Activated CD8-positive, alpha-beta memory T cell treated with anti-CD3 and anti-CD28 coated beads for 1 hour (primary cell): ENCODE measurements at places on chromosomes 3 and 15.

DNA sequence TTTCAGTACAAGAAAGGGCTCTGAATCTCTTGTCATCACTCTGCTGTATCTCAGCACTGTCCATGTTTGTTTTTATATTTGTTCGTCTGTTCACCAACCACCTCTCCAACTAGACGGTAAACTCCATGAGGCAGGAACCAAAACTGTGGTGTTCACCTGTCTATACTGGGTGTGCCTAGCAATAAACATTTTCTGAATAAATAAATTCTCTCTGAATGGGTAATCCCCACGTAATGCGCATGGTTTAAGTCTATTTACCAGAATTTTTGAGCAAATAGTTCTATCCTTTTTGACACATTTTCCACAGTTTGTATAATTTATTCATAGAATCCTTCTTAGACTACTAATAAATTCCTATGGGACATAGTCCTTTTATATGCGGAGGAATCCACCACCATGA is 400.6 kb upstream of the CFAP20DC start:
- DNase-seq = no peak

DNA sequence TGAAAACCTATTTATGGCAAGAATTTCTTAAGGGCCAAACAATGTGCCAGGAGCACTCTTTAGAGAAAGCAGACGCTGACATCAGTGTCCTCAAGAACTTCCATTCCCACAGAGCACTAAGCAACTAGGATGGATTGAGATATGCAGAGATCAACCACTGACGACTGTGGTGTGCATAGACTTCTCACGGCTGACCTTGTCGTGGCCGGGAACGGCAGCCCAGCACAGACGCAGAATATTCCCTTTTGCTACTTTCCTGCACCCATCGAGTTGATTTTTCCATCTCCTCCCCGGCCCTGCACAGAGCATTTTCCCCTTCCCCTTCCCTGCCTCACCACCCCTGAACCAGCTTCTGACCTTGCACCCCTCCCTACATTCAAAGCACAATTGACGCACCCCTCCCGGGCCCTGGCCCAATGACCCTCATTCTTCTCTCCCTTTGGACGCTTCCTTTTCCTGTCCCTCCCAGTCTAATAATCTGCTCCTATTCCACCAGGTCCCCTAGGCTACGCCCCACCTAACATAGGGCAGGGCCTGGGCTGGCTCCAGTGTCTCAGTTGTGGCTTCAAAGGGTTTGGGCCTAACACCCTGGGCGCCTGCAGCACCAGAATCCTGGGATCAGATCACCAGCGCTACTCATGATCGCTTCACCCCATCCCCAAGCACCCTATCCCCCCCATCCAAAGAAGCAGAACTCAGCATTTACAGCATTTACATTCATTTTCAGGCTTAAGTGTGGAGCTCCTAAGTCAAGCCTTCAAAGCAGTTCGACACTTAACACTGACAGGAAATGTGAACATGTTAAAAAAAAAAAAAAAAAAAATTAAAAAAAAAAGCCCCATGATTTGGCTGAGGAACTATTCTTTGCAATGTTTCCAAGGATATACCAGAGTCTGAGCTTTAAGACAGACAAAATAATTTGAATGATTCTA is 151.2 kb downstream of the FOXP1 start:
- no peak for DNase-seq

DNA sequence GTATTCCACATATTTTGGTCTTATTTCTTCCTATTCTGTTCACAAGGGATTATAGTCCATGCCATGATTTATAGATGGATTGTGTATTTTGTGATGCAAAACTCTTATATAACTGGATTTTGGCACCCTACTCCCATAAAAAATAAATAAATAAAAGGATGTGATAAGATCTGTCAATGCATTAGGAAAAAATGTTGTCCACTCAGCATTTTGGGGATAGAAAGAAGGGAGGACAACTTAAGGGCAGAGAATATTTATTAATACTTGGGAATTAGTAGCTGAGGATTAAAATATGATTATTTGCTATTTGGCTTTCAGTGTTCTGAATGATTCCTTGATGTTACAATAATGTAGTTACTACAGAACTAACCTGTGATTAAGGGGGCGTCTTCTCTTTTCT is 682.6 kb downstream of the ZBBX start:
- DNase-seq = no peak

DNA sequence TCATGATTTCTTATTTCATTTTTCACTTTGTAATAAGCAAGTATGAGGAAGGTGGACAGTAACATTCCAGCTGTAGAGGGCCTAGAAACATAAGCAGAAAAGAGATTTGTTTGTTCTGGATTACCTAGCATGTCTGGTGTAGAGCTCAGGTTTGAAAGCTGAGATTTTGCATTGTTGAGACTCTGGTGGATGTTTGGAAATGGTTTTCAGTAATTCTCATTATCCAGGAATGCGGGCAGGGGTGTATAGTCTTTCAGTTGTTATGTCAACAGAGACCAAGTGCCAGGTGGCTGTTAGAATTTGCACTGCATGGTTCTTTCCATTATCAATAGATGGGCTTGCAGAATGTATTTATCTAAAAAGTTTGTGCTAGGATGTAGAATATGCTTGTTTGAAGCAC is 10.9 kb downstream of the GPD1L start:
- DNase-seq = no peak

GRCh38 chr3:81468391-81468790 is 293.1 kb downstream of the GBE1 start:
- DNase-seq = no peak

DNA sequence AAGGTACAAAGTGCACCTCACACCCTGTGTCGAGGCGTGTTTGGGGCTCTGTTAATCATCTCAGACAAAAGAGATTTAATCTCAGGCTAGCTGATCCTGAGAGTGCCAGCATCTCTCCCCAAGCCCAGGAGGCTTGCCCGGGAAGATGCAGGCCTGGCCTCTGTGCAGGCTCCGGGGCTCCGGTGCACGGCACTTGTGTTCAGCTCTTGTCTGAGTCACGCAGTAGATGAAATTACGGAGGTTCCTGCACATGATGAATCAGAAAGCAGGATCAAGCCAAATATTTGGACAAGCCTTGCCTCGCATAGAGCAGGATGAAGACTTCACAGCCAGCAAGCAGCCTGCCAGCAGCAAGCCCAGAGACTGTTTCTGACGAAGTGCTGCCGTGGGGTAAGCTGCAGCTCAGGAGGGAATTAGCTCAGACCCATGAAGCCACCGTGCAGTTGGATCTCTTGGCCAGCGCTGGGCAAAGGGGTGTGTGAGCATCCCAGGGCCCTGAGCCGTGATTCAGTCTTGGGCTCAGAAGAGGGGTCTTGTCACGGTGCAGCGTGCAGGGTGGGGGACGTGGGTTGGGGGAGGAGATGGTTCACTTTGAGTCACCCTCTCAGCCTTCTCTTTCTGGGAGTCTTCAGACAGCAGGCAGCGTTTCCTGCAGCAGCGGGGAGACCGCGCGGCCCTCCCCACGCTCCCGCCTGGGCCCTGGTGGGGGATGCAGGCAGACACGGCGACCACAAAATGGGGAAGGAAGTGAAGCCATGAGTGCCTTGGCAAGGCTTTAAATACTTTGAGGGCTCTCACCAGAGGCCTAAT is 89.2 kb upstream of the MEF2A start:
- DNase-seq = no peak

GRCh38 chr3:136858381-136858780 is 3.6 kb upstream of the NCK1 start:
- DNase-seq = no peak

DNA sequence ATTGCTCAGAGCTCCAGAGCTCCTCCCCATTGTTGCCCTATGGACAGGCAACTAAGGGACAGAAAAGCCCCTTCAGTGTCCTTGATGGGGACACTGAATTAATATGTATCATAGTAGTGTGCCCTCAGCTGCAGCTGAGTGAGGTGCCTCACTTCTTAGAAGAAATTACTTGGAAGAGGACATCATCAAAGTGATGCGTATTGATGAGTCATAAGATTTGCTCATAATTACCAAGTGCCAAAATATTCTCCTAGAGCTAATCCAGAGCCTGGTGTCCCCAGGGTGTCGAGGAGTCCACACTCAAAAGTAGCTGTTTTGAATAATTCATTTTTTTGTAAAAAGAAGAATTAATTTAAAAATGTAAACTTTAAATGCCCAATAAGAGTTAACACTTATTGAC is 200.7 kb upstream of the SEMA6D start:
- no peak for DNase-seq

GRCh38 chr3:11136830-11137626 is 17.3 kb upstream of the HRH1 start:
- no peak for DNase-seq

- no peak for DNase-seq
These were observed 1.7 kb downstream of the SCN11A start for GRCh38 chr3:39050029-39050428.

DNA sequence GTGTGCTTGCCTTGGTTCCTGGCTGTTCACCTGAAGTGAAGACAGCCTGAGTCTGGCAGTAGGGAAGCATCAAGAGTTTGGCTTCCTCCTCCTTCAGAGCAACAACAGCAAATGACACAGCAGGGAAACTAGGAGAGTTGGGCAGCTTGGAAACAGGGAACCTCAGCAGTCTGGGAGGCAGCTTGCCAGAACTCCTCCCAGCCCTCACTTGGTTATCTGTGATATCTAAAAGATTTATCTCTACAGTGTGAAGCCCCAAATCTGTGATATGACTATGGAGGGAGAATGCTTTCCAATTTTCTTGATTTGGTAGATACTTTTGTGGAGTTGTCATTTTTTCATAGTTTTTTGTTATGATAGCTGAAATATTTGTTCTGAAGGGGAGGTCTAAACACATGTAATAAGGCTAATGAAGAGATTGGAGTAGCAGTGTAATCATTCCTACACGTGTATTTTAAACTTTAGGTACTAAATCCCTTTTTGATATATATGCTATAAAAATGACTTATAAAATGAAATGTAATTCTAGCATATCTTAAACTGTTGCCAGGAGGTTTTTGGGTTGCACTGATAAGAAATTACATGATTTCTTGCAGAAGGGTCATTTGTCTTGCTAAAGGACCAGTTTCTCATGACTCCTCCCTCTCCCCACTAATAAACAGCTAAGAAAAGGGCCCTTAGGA is 20.8 kb downstream of the UBE2E1 start:
- DNase-seq = no peak

DNA sequence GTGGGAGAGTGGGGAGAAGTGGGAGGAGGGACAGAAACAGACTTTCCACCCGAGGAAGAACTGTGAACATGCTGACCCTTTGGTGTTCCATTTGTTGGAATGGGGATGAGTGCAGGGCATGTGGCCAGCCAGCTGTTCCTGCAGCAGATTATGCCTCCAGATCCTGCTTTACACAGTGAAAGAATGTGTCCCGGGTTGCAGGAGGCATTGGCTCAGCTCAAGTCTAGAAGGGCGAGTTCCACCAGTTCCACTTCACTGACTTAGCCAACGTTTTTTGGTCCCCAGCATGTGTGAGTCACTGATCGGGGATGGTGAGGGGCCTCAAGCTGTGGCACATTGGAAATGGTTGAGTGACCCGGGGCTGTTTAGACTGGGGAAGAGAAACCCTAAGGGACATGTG is 307.0 kb upstream of the ROPN1 start:
- no peak for DNase-seq

GRCh38 chr3:61563313-61564271 is 2.2 kb downstream of the PTPRG start:
- no peak for DNase-seq

GRCh38 chr3:72312339-72312738 is 527.4 kb upstream of the PROK2 start:
- no peak for DNase-seq

DNA sequence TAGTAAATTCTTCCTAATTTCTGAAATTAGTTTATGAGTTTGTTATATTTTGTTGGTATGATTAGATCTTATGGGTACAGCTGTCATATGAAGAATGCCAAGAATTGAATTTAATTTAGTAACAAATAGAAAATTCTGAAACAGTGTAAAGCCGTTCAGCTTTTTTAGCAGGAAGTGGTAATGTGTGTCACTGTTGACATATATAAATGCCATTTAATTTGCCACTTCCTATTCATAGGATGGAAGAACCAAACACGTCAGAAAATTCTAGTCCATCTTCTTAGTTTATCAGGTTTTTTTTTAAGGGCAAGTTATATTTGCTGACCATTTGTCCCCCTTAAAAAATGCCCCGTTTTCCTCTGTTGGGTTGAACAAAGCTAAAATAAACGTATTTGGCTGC is 43.0 kb downstream of the RAB8B start:
- DNase-seq = no peak

DNA sequence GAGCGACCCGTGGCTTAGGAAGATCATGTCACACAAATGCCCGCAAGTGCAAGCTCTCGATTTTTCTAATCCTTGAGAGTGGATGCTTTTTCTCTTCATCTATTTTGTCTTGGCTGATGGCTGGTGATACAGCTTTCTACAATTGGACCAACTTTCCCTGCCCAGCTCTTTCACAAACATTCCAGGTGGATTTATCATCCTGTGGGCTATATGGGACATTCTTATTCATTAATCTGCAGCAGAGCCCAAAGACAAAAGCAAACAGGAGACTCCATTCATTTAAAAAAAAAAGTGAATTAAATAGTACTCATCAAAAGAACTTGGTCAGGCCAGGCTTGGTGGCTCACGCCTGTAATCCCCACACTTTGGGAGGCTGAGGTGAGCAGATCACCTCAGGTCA is 14.2 kb upstream of the TSEN2 start:
- DNase-seq = no peak

- no peak for DNase-seq
These were observed 363.8 kb upstream of the NAALADL2 start for GRCh38 chr3:174495311-174495710.

- DNase-seq = no peak
These were observed 6.8 kb downstream of the CYP8B1 start for GRCh38 chr3:42868841-42869240.

DNA sequence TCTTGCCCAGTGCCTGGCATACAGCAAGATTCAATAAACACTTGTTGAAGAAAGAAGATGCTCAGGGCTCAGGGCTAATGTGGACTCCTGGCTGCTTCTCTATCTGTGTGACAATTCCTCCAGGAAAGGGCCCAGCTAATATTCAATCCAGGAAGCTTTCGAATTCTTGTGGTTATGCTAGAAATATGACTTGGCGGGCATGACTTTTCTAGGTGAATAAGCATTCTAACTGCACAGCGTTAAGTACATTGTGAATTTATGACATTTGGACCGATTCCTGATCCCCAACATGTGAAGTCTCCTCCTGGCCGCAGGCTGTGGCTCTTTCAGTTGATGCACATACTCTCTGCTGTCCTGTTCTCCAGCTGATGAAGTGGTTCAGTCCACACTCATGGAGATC is 117.0 kb downstream of the IMPG2 start:
- DNase-seq = no peak

GRCh38 chr15:60548101-60548500 is 69.2 kb upstream of the ICE2 start:
- no peak for DNase-seq

DNA sequence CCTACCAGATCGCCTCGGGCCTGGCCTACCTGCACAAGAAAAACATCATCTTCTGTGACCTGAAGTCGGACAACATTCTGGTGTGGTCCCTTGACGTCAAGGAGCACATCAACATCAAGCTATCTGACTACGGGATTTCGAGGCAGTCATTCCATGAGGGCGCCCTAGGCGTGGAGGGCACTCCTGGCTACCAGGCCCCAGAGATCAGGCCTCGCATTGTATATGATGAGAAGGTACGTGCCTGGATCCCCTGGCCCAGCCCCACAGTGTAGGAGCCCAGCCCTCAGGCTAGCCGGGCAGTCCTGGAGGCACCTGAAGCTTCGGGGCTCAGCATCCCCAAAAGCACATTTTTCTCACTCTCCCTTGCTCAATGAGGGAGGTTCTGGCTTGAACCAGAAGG is 135.8 kb downstream of the LRRK1 start:
- no peak for DNase-seq

GRCh38 chr3:67292356-67293121 is 294.4 kb downstream of the KBTBD8 start:
- no peak for DNase-seq

GRCh38 chr3:195162816-195163215 is 108.1 kb downstream of the XXYLT1 start:
- DNase-seq = no peak

- DNase-seq = no peak
These were observed 62.0 kb upstream of the KLF13 start for GRCh38 chr15:31264559-31265089.
